Amniotic stem cell (primary cell): ENCODE measurements at places on chromosomes 3 and 15.

- peak; percentile 29 for DNase-seq
These were observed 17.1 kb upstream of the ABI3BP start for GRCh38 chr3:101010296-101010695.

DNA sequence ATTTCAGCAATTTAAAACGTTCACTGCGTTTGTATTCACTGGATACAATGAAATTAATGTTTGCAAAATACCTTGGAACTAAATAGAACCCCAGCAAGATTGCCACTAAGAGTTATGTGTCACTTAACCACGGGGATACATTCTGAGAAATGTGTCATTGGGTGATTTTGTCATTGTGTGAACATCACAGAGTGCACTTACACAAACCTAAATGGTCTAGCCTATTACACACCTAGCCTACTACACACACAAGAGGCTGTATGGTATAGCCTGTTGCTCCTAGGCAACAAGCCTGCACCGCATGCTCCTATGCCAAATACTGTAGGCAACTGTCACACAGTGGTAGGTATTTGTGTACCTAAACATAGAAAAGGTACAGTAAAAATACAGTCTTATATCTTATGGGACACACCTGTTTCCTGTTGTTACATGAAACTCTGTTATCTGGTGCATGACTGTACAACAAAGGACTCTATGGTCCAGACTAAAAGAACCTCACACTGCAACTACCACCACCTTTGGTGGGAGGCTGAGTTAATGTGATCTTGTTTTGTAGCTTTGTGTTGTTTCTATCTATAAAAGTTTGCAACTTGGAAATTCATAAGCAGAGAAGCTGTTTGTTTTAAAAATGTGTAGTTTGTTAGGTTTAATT, 92.2 kb upstream of the NTRK3 start:
- DNase-seq: no peak

GRCh38 chr15:75249726-75250125, 8.4 kb upstream of the GOLGA6C start:
- DNase-seq: no peak

DNA sequence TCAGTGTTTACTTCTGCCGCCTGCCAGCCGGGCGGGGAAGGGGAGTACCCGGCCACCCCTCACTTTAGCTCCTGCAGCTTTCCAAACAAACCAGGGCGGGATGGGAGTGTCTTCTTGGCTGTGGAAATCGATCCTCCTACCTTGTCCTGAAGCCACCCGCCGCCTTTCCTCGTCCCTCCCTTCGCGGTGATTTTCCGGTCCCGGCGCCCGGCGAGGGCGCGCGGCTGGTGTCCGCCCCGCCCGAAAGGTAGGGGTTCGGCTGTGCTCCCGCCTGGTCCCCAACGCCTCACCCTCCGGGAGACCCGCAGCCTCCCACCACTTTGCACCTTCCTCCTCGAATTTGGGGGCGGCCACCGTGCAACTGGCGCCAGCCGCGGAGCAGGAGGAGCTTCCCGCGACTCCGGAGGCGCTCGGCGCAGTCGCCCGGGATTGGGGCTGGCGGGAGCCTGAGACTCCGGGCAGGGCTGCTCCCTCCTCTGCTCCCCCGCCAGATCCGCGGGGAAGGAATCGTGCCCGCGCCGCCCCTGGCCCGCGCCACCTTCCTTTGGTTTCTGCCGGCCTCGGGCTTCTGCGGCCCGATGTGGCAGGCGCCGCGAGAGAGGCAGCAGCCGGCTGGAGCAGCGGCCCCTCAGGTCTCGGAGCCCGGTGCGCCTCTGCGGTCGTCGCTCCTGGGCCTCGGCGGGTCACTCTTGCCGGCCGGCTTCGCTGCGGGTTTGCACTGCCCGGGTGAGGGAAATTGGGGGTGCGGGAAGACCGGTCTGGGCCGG, 30.7 kb upstream of the ST3GAL6 start:
- DNase-seq: no peak

DNA sequence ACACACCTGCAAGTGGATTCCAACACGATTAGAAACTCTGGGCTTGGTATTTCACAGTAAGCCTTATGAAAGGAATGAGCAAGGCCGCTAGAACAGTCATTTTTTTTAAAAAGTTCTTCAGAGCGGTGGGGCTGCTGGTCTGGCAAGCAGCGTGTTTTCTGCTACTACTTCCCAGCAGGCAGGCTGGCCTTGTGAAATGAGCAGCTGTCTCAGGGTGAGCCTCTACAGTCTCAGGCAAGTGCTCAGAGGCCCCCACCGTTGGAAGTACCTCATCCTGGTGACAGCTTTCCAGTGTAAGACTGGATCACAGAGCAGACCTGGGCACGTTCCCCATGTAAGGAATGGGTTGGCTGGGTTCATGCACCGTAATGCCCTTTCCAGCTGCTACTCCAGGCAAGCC, 119.2 kb downstream of the LRIG1 start:
- DNase-seq: no peak

- no peak for DNase-seq
These were observed 424.5 kb downstream of the SOX2 start for GRCh38 chr3:182136008-182136910.

- DNase-seq: no peak
These were observed 42.9 kb downstream of the TIMP4 start for GRCh38 chr3:12115849-12116248.

- no peak for DNase-seq
These were observed 4.8 kb downstream of the PAQR9 start for GRCh38 chr3:142958707-142959106.
